ENCODE measurements at places on chromosomes 2 and 18.

DNA sequence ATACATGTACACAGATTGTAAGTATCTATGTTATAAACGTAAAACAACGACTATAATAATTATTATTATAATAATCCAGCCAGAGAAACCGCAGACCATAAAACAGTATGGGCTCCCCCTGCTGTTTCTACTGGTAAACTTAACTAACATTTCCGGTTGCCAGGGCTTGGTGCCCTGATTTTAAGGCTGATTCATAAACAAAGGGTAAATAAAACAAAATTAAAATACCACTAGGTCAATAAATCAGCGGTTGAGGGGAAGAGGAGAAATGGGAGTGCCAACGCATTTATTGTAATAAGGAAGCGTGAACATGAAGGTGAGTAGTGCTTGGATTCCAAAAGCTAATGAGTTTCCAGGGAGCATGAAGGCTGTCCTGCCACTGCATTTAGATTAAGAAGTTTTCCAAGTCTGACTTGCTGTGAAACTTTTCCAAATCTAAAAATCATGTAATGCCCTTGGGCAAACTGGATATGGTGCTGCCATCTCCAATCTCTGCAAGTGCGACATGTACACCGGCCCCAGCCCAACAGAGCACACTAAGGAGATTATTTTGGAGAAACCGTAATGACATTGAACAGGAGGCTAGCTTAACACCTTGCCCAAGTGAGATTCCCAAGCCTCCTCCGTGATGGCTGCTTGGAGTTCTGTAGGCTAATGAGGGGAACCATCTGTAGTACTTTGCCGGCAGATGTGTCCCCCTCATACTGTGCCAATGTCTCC is 50.7 kb upstream of the HNRNPA3 start:
- DNase-seq = no peak

DNA sequence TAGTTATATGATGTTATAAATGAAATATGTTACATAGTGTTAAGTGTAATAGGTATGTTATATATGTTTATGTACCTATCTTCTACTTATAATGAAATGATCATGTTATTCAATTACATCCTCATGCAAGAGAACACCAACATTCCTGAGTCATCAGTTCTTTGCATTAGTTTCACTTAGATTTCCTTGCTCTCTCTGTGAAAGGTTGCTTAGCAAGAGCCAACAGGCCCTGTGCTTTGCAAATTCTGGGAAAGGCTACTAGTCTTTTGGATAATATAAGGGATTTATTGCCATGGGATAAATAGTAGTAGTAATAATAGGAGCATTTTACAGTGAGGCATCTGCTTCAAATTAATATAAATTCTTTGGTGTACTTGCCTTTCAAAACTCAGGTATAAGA is 274.8 kb downstream of the SP3 start:
- DNase-seq = no peak

DNA sequence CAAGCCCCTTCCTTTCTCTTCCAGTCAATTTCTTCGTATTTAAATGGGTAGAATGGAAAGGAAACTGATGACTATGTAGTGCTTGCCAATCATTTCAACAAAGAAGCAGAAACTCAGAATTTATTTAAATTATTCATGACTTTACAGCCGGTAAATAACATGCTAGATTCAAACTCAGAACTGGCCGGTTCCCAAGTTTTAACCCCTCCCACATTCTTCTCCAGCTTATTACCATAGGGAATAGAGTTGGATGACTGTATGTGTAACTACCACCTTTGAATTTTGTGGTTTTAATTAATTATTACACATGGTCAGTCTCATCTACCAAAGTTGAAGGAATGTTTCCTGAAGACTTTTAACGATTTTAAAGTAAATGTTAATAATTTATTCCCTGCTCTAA is 819.3 kb upstream of the LRATD1 start:
- DNase-seq = no peak

DNA sequence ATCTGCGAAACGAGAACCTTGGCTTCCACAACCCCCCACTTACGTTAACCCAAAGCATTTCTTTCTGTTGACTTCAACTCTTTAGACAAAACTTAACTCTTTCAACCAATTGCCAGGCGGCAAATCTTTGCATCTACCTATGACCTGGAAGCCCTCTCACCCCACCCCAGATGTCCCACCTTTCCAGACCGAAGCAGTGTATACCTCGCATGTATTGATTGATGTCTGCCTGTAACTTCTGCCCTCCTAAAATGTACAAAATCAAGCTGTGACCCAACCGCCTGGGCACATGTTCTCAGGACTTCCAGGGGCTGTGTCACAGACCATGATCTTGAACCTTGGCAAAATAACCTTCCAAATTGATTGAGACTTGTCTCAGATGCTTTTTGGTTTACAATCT is 12.3 kb downstream of the AQP12B start:
- no peak for DNase-seq
